ENCODE measurements at places on chromosomes 12 and 14. TPM values are rescaled to one million over a fixed set of nuclear protein-coding genes. Genes with fewer than 3 reads are reported as not detected.
A peak's percentile ranks its signal among the peaks of the same experiment; 100 is the strongest.

DNA sequence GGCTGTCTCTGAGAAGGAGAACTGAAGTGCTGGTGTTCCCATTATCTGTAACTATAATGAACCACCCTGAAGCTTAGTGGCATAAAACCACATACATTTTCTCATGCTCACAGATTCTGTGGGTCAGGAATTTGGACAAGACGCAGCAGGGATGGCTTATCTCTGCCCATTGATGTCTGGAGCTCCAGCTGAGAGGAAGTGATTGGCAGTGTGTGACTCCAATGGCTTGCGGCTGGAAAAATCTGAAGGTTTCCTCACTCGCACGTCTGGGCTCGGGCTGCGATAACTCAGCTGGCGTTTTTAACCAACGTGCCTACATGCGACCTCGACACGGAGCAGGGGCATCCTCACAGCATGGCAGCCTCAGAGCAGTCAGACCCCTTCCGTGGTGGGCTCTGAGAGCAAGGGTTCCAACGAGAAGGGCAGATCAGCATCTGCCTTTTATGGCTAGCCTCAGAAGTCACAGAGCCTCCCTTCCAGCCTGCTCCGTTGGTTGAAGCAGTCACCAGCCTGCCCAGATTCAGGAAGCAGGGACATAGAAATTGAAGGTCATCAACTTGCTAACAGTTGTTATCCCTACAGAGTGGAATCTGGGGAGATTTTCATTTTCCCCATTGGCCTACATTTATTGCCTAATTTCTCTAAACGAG lies 143.3 kb upstream of the BCL2L14 start:
- DNase-seq = no peak

GRCh38 chr12:89494411-89495231 lies 30.0 kb downstream of the GALNT4 start:
- DNase-seq = no peak

GRCh38 chr12:11758510-11759493 lies 109.3 kb downstream of the ETV6 start:
- no peak for DNase-seq

- no peak for DNase-seq
These were observed 23.2 kb upstream of the BCAT1 start for GRCh38 chr12:24972078-24972477.

GRCh38 chr12:68745376-68745903 lies 536 bp upstream of the SLC35E3 start:
- DNase-seq = no peak

DNA sequence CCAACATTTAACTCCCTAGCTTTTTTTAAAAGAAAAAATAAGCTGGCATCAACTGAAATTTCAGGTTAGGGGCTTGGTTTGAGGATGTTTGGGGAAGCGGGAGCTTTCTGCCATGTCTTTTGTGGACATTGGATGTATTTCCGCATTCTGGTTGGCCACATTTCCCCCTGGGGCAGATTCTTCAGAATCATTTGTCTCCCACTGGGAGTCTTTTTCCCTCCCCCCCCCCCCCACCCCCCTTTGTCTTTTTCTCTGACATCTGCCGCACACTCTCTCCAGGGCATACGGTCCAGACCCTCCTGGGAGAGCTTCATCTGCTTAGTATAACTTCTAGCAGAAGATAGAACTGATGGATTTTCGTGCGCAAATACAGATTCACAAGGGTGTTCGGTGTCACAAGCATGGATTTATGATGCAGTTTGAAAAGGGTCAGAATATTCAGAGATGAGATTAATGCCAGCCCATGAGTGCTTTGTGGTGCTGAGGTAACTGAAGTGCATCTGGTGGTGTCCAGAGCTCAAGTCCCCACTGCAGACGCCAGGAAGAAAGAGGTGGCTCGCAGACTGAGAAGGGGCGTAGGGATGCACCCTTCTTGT lies 40.2 kb downstream of the ETV6 start:
- no peak for DNase-seq

- no peak for DNase-seq
These were observed 1.4 kb downstream of the ETNK1 start for GRCh38 chr12:22626406-22626805.

DNA sequence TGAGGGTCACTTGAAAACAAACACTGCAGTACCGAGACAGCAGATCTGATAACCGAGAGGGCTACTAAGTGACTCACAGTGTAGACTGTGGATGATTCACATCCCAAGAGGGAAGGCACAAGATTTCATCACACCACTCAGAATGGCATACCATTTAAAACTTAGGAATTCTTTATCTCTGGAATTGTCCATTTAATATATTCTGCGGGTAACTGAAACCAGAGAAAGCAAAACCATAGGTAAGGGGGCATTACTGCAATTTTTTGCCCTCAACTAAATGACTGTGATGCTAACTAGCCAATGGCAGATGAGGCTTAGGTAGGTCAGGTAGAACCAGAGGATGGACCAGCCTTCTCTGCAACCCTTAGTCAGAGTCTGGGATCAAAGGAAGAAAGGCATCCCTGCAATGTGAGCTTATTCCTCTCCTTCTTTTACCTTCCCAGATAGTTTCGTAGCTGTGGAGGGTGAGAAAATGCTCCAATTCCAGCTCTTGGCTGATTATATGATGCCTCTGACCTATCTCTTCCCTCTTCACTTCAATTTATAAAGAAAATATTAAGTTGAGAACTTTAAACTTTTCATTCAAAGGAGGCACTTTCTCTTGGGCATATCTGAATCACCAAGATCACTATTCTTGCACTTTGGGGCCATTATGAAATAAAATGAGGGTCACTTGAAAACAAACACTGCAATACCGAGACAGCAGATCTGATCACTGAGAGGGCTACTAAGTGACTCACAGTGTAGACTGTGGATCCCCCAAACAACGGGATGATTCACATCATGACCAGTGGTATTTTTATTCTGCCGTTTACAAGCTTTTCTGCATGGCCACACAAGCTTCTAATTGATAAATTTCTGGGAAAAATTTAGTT lies 6.8 kb downstream of the ART4 start:
- DNase-seq = no peak

DNA sequence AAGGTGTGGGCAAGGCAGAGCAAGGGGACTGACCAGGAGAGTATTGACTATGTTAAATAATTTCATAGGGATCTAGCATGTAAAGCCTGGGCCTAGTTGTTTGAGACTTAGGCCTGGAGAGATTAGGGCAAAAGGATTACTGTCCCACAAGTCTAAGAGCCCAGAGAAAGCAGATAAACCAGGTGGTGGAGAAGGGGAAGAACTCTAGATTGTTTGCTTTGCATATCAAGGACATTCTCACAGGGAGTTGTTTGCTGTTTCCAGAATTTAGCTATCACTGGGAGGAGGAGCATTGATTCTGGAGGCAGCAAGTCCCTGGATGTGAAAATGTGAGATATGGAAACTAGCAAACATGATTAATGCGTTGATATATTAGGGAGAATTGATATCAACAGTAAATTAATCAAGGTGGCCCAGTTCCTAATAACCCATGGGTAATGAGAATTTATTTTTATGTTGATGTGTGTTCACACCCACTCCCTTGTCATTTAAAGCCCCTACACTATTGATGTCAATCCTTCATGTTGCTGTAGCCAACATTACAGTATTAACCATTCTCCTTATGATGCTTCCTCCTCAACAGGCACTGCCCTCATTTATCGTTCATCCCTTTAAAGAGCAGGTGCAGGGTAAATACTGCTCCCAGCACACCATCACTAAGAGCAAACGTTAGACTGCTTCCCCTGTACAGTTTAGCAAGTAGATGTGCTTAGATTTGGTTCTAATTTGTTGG lies 1666.7 kb upstream of the FLRT2 start:
- no peak for DNase-seq

- DNase-seq = no peak
These were observed 92.8 kb downstream of the SLC15A5 start for GRCh38 chr12:16184681-16185080.

DNA sequence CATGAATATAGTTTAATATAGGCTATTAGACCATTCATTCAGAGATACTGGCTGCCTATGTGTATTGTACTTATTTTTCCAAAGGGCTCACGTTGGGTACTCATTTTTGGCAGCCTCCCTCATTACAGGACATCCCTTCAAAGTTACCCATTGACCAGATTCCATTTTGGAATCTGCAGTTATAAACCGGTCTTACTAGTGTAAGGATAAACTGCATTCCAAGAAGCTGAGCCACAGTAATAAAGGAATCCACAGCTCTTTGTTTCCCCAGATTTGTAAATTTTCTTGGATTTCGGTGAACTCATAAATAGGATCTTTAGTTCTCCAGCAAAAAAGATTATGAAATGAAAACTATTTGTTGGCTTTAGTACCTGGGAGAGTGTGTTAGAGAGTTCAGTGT lies 18.9 kb upstream of the CFL2 start:
- no peak for DNase-seq

DNA sequence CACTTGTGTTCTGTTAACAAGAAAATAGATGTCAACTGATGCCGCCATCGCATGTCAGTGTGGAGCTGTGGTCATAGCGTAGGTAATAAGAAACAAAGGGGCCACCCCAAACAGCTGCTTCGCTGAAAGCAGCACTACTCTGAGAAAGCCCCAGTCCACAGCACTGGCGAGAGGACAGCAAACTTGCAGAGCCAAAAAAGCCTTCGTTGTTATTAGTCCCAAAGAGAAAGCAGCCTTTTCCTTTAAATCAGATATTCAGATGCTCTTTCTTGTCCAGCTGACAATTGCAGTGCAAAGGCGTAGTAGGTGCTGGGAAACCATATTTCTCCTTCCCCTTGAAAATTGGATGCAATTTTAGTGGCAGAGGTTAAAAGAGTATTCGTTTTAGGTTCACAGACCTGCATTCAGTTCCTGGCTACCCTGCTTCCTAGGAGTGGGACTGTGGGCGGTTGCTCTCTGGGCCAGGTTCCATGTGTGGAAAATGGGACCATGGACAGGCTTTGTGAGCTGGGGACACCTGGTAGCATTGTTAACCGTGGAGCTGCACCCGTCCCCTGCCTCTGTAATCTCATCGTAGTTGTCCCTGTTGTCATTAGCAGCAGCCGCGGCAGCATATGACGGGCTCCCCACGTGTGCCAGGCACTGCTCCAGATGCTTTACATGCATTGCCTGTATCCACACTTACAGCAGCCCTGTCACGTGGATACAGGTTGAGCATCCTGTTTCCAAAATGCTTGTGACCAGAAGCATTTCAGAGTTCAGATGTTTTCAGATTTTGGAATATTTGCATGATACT lies 54.2 kb downstream of the ELK3 start:
- no peak for DNase-seq

- no peak for DNase-seq
These were observed 9.5 kb upstream of the KRT7 start for GRCh38 chr12:52223406-52224039.

DNA sequence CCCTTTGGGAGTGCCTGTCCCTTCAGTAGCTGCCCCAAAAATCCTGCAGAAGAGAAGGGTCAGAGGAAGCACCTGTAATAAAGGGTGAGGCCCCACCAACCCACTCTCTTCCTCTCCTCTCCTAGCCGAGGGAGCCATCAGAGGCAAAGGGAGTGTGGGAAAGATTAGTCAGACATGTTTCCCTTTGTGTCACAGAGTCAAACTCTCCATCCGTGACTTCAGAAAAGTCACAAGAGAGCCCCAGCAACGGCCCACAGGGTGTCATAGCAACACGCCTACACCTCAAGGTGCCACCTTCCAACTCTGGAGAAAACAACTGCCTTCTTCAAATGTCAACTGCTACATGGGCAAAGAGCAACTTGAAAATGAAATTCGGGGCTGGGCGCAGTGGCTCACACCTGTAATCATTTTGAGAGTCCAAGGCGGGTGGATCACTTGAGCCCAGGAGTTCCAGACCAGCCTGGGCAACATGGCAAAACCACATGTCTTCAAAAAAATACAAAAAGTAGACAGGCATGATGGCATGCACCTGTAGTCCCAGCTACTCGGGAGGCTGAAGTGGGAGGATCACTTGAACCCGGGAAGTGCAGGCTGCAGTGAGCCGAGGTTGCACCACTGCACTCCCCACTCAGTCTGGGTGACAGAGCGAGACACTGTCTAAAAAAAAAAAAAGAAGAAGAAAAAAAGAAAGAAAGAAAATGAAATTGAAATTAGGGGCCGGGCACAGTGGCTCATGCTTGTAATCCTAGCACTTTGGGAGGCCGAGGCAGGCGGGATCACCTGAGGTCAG lies 17.7 kb upstream of the CD27 start:
- DNase-seq = peak; percentile 84

DNA sequence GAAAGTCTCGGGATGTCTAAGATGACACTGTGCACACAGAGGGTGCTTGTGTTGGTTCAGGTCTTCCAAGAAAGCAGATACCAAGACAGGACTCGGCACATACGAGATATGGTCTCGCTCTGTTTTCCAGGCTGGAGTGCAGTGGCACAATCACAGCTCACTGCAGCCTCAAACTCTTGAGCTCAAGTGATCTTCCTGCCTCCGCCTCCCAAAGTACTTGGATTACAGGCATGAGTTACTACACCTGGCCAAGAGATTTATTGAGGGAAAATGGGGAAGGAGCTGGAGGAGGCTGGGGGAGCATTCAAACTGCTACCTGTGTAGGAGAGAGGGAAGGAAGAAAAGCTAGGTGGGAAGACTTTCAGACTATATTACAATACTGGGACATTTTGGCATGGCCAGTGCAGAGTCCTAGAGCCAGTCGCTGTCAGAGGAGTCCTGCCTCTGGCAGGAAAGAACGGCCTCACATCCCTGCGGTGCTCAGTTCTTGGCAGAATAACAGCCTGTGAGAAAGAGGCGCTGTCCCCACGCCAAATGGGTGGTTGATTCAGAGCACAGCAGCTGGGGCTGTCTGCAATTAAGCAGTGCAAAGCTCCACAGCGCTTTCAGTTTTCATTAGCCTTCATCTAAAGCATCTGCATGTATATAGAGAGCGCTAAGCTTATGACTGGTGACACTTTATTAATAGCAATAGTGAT lies 18.3 kb downstream of the SLC17A8 start:
- no peak for DNase-seq

- DNase-seq = no peak
These were observed 192.0 kb upstream of the PDZRN4 start for GRCh38 chr12:40996091-40996490.

GRCh38 chr14:76715511-76716081 lies 45.7 kb upstream of the VASH1 start:
- no peak for DNase-seq

DNA sequence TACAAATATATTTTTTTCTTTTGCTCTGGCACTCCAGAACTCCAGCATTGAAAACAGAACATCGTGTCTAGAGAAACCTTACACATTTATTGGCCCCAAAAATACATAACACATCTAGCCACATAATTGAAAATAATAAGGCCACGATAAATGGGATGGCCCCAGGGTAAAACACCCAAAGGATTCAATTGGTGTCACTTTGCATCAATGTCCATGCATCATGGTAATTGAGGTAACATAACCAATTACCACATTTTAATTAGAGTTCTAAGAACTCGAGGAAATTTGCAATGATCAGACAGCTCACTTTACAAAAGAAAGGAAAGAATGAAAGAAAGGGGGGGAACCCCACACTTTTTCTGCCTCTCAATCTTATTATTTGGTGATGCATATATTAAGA lies 151.8 kb upstream of the NPAS3 start:
- no peak for DNase-seq

The SOAT2 gene
- 1.5 TPM for total RNA-seq

The SYNDIG1L gene
- total RNA-seq = not detected

The UNG gene
- 19.7 TPM for total RNA-seq

The KRT2 gene
- total RNA-seq = 0.13 TPM

The KCNC2 gene
- total RNA-seq = not detected

The MANSC4 gene
- not detected for total RNA-seq

The AP4S1 gene
- 16.5 TPM for total RNA-seq

The PLEK2 gene
- 0.79 TPM for total RNA-seq

All from T-cell (primary cell).